ENCODE measurements at places on chromosomes 1 and 21. TPM values are rescaled to one million over a fixed set of nuclear protein-coding genes. Genes with fewer than 3 reads are reported as not detected.

GRCh38 chr1:169733924-169734323, at the start of gene SELE:
TSS of gene SELE (minus strand) at chr1:169734079. CDS start at chr1:169733612, 467 bp downstream.
- H3K27ac ChIP-seq = no peak within 1 kb of the TSS
- no peak for DNase-seq
- H3K36me3 ChIP-seq = no peaks in the 10 kb centered on the region
- H3K27me3 ChIP-seq = no peaks in the 10 kb centered on the region
- H3K4me3 ChIP-seq = no peak within 1 kb of the TSS

DNA sequence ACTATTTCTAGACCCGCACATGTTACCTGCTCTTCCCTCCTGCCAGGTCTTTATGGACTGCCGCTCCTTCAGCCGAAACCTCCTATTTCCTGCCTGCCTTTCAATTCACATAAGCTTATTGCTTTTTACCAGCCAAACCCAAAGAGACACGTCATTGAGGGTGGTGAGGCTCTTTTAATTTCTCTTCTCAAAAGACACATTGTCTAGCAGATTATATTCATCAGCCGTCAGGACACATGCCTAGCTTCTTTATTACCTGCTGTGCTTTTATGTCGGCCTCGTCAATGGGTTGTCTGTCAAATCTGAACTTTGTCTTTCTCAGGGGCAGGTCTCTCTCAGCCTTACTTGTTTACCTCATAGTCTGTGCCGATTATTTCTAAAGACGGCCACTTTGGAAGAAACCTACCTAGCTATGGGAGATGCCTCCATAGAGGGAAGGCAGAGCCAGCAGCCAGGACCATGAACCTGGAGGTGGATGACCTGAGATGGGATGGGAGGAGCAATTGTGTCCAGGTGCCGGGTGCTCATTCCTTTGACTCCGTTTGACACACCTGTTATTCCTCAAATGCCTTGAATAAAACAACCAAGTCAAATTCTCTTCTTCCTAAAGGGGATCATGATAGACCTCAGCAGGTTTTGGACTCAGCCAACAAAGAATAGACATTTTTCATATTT, 42.0 kb downstream of the ZBTB18 start:
- no peaks in the 10 kb centered on the region for H3K4me1 ChIP-seq
- H3K4me3 ChIP-seq = no peak overlapping the region
- H3K27me3 ChIP-seq = no peaks in the 10 kb centered on the region

Gene AMPD1
- not detected for polyA plus RNA-seq

DNA sequence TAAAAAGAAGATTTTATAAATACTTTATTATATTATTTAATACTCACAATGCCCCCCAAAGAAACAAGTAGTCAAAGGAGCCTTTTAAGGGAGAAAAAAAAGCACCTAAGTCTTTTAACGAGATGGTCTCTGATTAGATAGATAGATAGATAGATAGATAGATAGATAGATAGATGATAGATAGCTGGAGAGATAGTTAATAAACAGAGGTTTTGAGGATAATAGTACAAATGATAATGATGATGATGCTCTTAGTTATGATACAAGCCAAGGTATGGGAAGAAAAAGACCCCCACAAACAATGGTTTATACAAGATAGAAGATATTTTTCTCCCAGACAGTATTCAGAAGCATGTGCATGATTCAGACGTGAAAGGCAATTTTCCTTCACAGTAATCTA, 14.6 kb upstream of the EDEM3 start:
- no peak overlapping the region for H3K27ac ChIP-seq
- H3K36me3 ChIP-seq = no peaks in the 10 kb centered on the region
- no peak overlapping the region for H3K4me3 ChIP-seq
- no peaks in the 10 kb centered on the region for H3K4me1 ChIP-seq
- no peaks in the 10 kb centered on the region for H3K27me3 ChIP-seq

Gene C1orf198
- polyA plus RNA-seq = 30.6 TPM

- H3K27me3 ChIP-seq = peaks cover 16% of the 10 kb centered on the region
- DNase-seq = no peak
- H3K4me1 ChIP-seq = peaks cover 8% of the 10 kb centered on the region
Measured at GRCh38 chr1:30903343-30904034, 5.1 kb downstream of the SDC3 start.
